ENCODE measurements at places on chromosomes 4 and X.

DNA sequence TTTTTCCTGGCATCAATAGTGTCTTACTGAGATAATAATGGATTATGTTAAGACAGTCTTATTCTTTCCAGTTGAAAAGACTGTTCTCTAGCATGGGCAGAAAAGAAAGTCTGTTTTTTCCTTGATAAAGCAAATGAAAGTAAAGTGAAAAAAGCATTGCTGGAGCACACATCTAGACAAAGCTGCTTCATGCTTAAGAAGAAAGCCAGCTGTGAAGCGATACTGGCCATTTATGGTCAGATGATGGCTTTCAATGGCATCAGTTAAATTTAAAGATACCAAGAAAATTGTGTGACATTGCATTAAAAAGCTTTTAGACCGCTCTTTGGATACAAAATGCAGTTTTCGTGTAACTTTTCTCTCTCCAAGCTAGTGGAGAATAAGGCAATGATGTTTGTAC is 242.1 kb upstream of the TRAM1L1 start:
- DNase-seq = no peak

DNA sequence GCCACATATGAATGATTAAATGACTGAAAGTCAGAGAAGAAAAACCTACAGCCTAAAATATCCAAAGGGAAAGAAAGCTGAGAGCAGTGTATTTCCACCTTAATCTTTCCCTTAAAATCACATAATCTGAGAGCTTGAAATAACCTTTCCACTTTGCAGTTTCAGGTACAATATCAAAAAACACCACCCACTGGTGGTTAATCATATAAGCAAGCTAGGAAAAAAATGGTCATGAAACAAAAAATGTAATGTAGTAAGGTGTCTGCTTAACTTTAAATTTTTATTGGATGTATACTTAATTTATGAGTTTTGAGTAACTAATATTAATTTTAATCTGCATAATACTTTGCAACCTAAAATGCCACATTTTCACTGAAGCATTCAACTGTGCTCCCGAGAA is 3.2 kb downstream of the PRDM5 start:
- no peak for DNase-seq

- no peak for DNase-seq
Measured at GRCh38 chr4:188005561-188005960, 10.0 kb downstream of the ZFP42 start.

DNA sequence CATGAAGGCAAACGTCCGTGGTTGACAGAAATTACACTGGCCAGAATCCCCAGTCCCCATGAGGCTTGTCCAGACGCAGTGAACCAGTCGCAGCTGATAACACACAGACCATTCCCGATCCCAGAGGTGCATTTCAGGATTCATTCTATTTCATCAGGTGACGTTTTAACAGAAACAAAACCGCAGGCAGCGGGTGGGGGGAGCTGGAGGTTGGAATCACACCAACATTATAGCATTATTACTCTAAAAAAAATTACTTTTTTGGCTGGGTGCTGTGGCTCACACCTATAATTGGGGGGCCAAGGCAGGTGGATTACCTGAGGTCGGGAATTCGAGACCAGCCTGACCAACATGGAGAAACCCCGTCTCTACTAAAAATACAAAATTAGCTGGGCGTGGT is 25.2 kb downstream of the NOP14 start:
- DNase-seq = no peak

GRCh38 chr4:174835536-174835935 is 6.5 kb upstream of the GLRA3 start:
- no peak for DNase-seq

DNA sequence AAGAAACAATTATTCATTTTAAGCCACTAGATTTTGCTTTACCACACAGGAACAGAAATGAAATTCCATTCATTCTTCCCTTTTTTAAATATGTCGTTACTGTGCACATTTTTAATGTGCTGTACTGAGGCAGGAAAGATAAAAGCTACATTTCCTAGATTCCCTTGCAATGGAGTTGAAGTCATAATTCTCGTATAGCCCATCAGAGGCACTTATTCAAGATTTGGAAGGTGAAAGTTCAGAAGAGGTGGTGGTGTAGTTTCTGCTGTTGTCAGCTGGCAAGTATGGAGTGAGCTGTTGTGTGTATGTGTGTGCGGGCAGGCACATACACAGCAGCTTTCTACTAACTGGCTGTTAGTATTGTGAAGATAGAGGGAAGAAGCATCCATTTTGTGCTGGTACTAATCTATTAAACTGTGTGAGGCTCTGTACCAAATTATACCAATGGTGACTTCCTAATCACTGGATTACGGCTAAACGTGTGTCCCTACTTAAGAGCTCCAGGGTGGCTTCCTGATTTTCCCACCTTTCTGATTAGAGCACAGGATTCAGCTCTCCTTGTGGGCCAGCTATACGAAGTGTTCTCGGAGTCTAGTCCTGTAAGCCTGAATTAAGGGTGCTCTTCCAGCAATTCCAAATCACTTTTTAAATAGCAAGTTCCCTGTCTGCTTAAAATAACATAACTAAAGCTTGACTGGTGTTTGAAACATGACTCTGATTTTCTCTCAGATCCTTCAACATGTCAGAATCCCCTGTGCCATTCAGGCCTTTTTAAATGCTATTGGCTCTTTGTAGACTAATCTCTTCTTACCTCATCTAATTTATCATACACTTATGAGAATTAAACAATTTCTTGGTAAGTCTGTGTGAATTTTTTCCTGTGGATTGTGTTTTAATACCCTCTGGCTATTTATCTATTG is 43.8 kb downstream of the PDS5A start:
- no peak for DNase-seq

GRCh38 chr4:54231768-54232688 is 2.9 kb downstream of the PDGFRA start:
- DNase-seq = no peak

GRCh38 chr4:84849051-84849640 is 117.3 kb downstream of the WDFY3 start:
- no peak for DNase-seq

GRCh38 chrX:107542500-107542899 is 85.8 kb upstream of the PRPS1 start:
- no peak for DNase-seq

GRCh38 chrX:106035064-106035463 is 3.5 kb downstream of the SERPINA7 start:
- no peak for DNase-seq

DNA sequence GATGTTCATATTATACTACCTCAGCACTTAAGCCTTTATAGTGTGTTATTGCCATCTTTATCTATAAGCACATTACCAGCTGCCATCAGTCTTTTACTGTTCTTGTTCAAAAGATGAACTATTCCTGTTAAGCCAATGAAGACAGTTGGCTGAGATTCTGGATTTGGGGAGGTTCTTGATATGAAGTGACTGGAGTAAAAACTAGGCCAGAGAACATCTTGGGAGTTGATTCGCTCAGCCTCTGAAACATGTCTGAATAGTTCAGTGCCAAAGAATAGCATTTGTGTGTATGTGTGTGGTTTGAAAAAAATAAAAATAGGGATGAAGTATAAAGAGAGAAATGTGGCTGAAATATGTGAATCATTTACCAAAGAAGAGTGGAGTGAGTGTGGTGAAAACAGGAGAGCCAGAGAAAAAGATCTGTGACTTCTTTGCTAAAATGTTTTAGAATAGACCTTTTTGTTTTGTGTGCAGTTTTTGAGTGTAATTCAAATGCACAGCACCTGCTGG is 15.2 kb downstream of the EXOC1 start:
- no peak for DNase-seq

- DNase-seq = no peak
Measured at GRCh38 chr4:93187892-93188291, 640.7 kb upstream of the ATOH1 start.

- DNase-seq = no peak
Measured at GRCh38 chrX:87693204-87693603, 175.6 kb downstream of the KLHL4 start.

GRCh38 chr4:8350841-8351461 is 81.4 kb downstream of the HTRA3 start:
- no peak for DNase-seq

Data from esophagus squamous epithelium (tissue), 5 donors.